ENCODE measurements at places on chromosomes 11 and 22.

- DNase-seq: no peak
These were observed 4.9 kb downstream of the GRK3 start for GRCh38 chr22:25569361-25569760.

GRCh38 chr11:72676861-72677341, 2.7 kb upstream of the PDE2A start:
- DNase-seq: peak; percentile 32

DNA sequence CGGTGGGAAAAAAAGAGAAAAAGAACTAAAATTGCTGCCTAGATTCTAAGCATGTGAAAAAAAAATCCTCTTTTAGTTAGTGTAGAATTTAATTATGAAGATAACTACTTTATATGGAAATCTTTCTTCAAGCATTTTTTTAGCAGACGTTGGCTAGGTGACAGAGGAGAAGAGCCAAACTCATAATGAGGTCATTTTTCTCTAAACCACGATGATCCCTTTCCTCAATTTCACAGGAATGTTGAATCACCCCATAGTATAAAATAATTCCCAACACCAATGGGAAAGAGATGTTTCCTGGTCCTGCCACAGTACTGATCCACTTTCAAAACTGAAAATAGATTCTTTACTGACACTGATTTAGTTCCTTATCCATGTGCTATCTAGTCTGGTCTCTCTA, 319.8 kb downstream of the DLG2 start:
- peak; percentile 73 for DNase-seq

GRCh38 chr11:130100381-130101095, 30.8 kb downstream of the APLP2 start:
- DNase-seq: no peak

- peak; percentile 41 for DNase-seq
These were observed 80.1 kb downstream of the EFCAB6 start for GRCh38 chr22:43731988-43732387.

All from fibroblast of upper back skin (primary cell).